ENCODE measurements at places on chromosomes 5 and 9.

DNA sequence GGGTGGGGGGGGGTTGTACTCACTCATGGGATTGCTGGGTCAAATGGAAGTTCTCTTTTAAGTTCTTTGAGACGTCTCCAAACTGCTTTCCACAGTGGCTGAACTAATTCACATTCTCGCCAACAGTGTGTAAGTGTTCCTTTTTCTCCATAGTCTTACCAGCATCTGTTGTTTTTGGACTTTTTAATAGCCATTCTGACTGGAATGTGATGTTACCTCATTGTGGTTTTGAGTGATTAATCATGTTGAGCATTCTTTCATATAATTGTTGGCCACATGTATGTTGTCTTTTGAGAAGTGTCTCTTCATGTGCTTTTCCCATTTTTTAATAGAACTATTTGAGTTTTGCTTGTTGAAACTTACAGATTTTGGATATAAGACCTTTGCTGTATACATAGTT is 94.9 kb upstream of the PLPPR1 start:
- no peak for DNase-seq

GRCh38 chr5:103211576-103212561 is 46.7 kb upstream of the MACIR start:
- DNase-seq = no peak

DNA sequence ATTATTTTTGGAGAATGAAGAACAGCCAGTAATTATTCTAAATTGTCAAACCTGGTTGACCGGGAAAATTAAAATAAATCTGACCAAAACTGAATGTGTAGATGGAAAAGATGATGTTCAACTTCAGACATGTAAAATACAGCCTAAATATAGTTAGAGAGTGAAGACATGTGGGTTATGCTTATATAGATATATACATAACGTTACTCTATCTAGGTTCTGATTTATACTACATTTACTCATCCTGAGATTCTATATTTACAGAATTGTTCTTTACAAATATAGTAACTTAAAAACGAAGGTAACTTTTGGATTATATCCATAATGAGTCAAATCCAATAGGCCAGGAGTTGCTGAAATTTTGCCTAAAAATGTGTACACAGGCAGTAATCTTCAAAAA is 20.8 kb upstream of the THG1L start:
- DNase-seq = no peak

DNA sequence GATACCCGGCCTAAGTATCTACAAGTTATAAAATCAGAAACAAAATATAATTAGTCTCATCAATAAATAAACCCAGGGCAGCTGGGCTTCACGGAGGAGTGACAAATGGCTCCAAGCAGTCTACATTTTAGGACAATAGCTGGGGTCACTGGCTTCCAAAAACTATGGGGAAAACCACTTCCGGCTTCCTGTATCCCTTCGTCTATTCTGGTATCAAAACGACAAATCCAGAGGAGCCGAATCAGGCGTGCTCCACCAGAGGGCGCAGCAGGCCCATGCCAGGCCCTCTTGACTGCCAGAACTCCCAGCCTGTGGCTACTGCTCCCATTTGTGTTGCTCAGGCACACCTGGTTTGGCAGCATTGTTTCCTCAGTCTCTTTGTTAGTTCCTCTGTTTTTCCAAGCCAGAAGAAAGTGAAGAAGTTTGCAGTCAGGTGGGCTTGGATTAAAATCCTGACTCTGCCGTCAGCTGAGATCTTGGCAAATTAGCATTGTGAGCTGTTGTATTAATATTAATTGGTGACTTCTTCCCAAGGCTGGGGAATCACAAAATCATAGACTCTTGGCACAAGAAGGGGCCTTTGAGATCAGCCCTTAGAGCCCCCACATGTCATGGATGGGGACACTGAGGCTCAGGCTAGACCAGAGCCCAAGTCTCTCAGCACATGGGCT is 11.6 kb upstream of the RAB14 start:
- peak; percentile 86 for DNase-seq

GRCh38 chr5:159056201-159056600 is 43.5 kb downstream of the EBF1 start:
- no peak for DNase-seq

- DNase-seq = no peak
Observed at GRCh38 chr5:14794583-14795230, 76.9 kb downstream of the ANKH start.

DNA sequence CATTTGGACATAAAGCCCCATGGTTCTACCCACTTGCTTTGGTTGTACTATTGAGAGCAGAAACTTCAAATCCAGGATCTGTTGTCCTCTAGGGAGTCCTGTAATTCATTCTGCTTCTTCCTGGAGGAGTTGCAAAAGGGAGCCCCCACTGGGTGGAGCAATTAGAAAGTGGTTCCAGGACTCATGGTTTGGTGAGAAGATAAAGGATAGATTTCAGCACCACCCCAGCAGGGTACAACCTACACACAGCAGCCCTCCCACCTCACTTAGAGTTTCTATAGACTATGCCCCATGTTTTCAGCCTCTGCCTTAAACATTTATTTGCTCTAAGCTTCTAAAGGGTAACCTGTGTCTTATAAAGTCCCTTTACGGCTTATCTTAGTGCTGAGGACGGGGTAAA is 112.6 kb upstream of the ARRDC3 start:
- DNase-seq = no peak

DNA sequence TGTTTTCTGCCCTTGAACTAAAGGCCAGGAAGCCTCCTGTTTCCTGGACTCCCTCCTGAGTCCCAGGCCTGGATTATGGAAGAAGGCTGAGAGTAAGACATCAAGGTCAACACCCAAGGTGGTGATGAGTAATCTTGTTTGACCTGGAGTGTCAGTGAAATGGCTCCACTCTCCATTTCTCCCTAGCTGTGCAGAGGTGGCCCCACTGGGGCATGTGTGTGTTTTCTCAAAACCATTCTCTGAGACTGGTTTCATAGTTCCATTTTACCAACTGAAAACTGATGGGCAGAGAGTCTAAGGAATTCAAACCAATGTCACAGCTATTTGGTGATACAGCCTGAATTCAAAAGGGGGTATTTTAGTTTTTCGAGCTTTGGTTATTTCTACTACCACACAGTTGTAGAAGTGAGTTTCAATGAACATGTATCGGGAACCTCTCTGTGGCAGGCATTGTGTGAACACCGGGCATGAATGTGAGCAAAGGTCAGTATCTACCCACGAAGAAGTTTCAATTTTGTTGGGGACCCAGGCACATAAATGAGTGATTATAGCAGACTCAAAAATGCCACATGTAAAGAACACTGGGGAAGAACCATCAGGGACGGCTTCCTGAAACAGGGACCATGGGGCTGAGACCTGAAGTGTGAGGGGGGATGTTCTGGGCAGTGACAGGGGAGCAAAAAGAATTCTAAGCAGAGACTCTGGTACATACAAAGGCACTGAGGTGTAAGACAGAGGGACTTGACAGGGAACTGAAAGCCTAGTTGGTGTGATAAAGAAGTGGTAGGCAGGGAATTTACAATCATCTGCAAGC is 269.6 kb upstream of the KLF4 start:
- DNase-seq = no peak

DNA sequence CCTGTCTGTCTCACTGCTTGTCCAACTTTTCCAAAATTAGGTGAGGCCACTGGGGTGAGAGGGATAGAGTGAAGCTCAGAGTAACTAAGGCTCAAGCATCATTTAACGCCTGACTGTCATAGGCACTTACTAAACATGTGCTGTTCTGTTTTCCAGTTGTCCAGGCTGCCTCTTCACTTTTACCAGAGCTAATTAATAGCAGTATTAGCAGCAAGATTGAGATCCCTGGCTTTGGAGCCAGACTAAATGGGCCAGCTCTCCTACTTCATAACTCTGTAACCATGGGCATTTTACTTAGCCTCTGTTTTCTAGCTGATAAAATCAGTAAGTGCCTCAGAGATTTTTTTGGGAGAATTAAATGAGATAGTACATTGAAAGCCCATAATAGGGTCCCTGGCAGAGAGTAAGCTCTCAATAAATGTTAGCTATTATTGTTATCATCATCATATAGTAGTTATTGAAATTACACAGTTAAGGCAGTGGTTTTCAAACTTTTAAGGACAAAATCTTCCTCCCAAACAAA is 146.2 kb upstream of the LHFPL2 start:
- no peak for DNase-seq

- DNase-seq = no peak
Observed at GRCh38 chr5:110815916-110816605, 77.3 kb downstream of the SLC25A46 start.
